SJSA1 (cell line): ENCODE measurements at places on chromosomes 2 and 18. TPM values are rescaled to one million over a fixed set of nuclear protein-coding genes. Genes with fewer than 3 reads are reported as not detected.

DNA sequence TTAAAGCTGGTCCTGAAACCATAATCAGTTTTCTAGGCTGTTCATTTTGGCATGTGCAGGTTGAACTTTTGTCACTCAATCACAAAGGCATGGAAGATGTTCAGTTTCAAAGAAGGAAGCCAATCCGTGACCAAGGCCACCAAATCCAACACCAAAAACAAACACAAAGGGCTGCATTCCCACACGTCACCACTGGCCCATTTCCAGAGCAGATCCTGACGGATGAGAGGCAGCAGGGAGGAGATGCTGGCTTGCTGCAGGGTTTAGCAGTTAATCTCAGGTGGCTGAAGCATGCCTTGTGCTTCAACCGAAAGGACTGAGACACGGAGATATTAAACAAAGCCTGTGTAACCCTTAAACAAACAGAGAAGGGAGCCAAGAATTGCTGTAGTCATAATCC is 191.9 kb upstream of the CTAGE1 start:
- peak; percentile 11 for DNase-seq

DNA sequence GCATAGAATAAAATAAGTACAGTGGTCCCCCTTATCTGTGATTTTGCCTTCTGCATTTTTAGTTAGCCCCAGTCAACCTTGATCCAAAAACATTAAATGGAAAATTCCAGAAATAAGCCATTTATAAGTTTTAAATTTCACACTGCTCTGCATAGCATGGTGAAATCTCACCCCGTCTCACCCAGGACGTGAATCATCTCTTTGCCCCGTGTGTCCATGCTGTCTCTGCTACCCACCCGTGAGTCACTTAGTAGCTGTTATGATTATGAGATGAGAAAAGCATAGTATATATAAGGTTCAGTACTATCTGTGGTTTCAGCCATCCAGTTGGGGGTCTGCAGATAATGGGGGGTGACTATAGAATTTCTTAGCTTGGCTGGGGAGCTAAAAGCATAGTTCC is 67.3 kb downstream of the RHBDD1 start:
- DNase-seq = peak; percentile 54

GRCh38 chr2:72037261-72037666 is 110.4 kb downstream of the CYP26B1 start:
- no peak for DNase-seq

- DNase-seq = no peak
Observed at GRCh38 chr18:80192653-80193385, 54.5 kb downstream of the PARD6G start.

DNA sequence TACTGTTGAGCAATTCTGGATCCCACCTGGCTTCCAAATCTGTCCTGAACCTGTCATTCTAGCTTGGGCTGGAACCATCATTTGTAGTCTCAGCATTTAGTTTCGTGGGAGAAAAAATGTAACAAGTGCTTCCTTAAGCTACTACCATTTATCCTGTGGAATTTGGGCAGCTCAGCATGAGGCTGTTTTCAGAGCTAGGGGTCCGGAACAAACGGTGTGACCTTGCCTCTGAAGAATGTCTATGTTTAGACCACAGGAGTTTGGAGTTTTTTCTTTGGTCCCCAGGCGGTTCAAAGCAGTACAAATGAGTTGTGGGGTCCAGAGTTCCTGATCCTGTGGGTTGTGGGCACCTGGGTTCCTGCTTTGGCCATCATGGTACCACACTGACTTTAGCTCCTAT is 59.1 kb upstream of the TMEM178A start:
- no peak for DNase-seq

DNA sequence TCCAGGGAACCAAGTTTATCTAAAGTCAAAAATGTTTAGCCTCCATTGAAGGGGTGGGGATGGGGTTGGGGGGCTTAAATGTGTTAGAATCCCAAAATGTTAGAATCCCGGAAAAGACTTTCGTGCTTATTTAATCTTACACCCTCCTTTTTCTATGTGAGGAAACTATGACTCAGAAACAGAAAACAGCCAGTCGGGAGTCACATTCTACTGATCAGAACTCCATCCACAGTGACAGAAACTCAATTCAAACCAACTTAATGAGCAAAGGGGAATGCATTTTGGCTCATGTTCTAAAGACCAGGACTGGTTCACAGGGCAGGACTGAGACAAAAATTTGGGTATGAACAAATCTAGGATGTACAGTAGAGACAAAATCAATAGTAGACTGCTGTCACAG is 31.9 kb upstream of the AFTPH start:
- DNase-seq = no peak

- DNase-seq = no peak
Observed at GRCh38 chr2:130826419-130826818, 10.3 kb upstream of the ARHGEF4 start.

DNA sequence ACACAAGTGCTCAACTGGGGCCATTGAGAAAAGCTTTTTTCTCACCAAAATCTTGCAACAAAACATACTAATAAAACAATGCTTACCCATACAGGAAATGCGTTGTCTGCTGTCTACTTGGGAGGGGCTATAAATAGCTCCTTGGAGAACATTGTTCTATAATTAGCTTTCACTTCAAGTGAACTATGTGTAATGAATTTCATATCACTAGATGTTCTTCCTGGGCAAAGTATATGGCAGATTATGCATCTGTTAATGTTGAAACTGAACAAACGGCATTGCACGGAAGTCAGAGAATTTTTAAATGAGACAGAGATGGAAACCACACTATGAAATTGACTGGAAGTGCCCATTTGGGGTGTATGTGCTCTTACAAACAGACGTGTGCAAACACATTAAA is 6.4 kb upstream of the NPAS2 start:
- DNase-seq = no peak

DNA sequence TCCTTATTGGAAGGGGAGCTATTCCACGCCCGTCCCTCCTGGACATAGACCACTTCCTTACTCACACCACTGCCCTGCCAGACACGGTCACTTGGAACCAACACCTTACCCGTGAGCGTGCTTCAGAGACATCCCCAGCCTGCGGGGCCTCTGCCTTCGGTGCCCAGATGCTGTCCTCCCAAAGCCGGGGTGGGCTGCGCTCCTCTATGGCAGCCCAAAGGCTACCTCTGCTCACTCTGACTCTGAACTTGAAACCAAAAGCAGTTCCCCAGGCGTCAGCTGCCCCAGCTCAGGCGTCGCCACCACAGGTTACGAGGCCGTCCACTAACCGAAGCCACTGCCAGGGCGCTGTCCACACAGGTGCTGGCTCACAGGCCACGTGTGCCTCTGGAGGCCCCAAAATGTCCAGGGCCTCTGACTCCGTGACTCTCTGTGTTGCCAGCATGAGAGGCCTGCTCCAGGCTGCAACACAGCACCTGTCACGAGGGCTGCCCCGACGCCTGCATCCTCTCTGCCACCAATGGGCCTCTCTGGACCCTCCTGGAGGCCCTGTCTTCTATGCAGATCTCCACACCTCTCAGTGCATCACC is 23.8 kb downstream of the HDAC4 start:
- no peak for DNase-seq

GRCh38 chr2:47888581-47889280 is 17.6 kb downstream of the FBXO11 start:
- no peak for DNase-seq

- DNase-seq = no peak
Observed at GRCh38 chr2:171958475-171958874, 36.2 kb downstream of the HAT1 start.

The TMBIM1 gene
- total RNA-seq = 76.0 and 86.5 TPM in 2 replicates

The CD8B gene
- not detected in 2 replicates for total RNA-seq

The COL4A4 gene
- total RNA-seq = not detected in 2 replicates

The PIEZO2 gene
- 4.2 and 5.5 TPM in 2 replicates for total RNA-seq

The PTH2R gene
- total RNA-seq = not detected in 2 replicates
